ENCODE measurements at places on chromosomes 1 and 21.

DNA sequence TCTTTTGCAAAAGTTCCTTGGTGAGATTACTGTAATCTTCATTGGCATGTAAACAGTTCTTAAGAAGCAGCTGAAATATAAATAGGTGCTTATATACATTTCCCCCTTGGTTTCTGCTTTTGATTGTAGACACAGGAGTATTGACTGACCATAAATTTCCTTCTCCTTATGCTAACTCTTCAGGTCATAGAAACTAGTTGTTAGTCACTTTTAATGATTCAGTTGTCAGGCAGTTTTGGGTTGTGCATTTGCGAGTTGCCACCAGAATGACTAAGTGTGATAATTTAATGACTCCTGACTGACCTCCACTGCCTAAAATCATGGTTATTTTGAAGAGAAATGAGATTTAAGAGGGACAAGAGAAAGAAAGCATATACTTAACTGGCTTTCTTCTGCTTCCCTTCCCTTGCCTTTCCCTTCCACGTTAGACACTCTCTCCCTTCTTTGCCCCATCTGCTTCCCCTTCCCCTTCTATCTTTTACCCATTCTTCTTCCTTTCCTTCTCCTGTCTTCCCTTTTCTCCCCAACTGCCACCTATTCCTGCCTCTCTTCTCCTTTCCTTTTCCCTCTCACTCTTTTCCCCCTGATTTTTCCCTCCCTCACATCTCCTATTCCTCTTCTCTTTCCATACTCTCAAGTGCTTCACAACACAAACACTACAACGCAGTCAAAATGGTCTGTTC lies 12.3 kb downstream of the ZMPSTE24 start:
- DNase-seq: no peak

GRCh38 chr21:46168659-46169386 lies 13.4 kb upstream of the FTCD start:
- no peak for DNase-seq

- no peak for DNase-seq
Observed at GRCh38 chr1:53326598-53327181, 1.2 kb downstream of the LRP8 start.

DNA sequence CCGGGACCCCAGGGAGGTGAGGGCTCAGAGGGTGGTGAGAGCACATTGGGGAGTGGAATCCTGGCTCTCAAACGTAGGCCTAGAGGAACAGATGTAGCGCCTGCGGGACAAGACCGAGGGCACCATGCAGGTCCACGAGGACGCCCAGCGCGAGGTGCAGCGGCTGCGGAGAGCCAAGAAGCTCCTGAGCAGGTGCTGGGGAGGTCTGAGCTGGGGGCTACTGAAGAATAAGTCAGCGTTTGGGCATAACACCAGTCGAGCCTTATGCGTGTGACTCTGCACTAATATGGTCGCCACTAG lies 2.6 kb upstream of the NBPF3 start:
- no peak for DNase-seq

GRCh38 chr1:246801241-246802020 lies 77.2 kb downstream of the SCCPDH start:
- no peak for DNase-seq

DNA sequence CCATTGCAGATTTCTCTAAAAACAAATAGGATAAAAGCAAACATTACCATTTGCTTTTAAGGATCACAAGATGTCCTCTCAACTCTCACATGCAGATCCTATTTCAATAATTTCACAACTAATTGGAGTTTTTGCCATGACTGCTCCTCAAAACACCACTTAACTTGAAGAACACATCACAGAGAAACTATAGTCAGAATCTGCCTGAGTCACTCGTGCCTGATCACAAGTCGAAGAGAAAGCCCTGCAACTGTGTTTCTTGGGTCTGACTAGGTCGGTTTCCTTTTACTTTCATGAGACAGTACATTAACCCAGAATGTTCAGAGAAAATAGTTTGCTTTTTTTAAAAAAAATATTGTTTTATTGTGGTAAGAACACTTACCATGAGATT lies 46.3 kb upstream of the SMYD2 start:
- no peak for DNase-seq

GRCh38 chr21:41338455-41338854 lies 21.9 kb downstream of the FAM3B start:
- no peak for DNase-seq

GRCh38 chr1:115310581-115311473 lies 27.2 kb downstream of the NGF start:
- DNase-seq: no peak

- no peak for DNase-seq
Observed at GRCh38 chr1:201145816-201146215, 8.5 kb downstream of the TMEM9 start.

DNA sequence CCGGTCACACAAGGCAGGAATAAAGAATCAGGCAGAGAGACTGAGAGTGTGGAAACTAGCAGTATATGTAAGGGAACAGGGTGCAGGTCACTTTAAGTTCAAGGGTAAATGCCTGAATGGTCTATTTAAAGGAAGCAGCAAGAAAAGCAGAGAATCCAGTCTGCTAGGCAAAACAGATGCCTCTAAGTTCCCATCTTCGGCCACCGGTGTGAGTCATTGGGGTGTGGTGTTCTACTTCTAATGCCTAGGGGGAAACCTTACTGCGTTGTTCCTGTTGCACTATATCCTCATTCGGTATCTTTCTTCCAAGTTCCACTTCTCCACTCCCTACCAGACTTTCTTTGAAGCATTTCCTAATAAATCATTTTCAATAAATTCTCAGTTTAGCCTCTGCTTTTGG lies 259.9 kb downstream of the HHIPL2 start:
- no peak for DNase-seq

DNA sequence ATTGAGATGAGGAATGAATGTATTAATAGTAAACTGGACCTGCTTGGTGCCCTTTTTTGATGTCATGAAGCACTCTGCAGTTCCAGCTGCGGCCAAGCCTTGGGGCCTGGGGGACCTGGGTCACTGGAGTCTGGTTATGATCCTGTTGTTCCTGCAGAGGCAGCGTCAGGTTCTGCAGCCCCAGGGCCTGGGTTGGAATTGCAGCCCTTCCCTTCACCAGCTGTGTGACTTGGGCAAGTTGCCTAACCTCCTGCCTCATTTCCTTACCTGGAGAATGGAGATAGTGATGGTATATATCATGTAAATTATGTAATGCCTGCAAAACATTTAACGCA lies 9.1 kb upstream of the ATP5PO start:
- no peak for DNase-seq

DNA sequence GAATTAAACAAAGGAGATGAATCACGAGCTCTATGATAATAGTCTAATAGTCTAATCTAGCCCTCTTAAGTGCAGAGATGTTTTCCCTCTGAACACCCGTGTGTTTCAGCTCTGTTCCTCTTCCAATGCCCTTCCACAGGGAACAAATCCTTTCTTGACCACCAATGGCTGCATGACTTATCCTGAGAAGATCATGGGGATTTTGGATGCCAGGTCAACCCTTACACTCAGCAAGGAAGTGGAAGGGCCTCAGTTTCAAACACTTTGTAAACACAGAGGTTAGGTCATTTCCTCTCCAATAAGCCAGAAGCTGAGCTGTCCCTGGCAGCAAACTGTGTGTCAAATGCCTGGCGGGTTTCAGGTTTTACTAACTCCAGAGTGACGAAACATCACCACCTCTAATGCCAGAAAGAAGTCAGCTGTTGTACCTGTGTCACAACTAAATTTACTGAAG lies 200.0 kb downstream of the GABPA start:
- no peak for DNase-seq

GRCh38 chr1:2145946-2146835 lies 48.4 kb downstream of the FAAP20 start:
- DNase-seq: no peak

DNA sequence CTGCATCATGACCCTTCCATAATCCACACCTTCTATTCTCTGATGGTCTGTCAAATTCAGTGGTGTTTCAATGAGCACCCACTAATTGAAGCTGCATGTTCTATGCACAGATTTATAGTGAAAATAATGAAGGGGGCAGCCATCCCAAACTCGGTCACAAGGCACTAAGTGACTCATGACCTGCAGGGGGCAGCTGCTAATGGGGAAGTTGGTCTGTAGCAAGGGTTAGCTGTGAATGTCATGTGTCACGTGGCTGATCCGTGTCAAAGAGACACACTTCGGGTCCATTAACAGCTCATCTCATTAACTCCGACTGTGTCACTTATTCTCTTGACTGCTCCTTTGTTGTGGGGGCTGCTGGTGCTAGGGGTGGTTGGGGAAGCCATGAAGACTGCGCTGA lies 306.6 kb downstream of the PCP4 start:
- no peak for DNase-seq

DNA sequence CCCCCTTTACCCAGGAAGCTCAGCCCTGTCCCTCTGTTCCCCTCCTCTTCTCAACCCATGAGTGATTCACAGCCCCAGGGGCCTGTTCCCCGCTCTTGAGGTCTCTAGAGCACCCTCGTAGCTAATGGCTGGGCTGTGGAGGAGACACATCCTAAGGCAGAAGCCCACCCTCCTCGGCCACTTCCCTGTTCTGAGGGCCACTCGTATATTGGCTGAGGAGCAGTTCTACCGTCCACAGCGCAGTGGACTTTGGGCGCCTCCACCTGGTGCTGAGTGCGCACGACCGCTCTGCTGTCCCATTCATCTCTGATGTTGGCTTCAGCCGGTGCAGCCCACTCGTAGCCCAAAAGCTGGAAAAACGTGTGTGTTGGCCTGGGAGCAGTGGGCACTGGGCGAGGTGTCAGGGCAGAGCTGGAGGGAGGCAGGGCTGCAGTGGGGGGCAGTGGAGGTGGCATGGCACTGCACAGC lies 24.5 kb upstream of the PKP1 start:
- no peak for DNase-seq

DNA sequence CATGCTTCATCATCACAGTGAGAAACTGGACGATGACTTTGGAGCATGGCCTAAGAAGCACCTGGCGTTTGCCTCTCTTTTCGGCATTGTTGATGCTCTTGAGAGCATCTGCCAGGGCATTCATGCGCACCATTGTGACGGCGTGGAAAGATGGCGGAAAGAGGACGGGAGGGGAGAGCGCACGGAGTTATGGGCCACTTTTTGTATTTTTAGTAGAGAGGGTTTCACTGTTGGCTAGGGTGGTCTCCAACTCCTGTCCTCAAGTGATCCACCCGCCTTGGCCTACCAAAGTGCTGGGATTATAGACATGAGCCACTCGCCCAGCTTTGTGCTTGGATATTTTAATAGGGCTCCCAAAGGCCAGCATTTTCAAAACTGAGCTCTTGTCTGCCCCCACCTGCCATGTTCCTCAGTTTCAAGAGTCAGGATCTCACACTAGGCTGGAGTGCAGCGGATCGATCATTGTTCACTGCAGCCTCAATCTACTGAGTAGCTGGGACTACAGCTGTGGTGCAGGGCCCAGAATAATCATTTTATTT lies 5.3 kb downstream of the RPS8 start:
- DNase-seq: no peak

Measured in frontal cortex (tissue), 4 donors.